CD4-positive, alpha-beta memory T cell (primary cell): ENCODE measurements at places on chromosomes 6 and 20.
A peak's percentile ranks its signal among the peaks of the same experiment; 100 is the strongest.

GRCh38 chr6:49284180-49284579, 178.9 kb downstream of the MMUT start:
- no peak for DNase-seq

DNA sequence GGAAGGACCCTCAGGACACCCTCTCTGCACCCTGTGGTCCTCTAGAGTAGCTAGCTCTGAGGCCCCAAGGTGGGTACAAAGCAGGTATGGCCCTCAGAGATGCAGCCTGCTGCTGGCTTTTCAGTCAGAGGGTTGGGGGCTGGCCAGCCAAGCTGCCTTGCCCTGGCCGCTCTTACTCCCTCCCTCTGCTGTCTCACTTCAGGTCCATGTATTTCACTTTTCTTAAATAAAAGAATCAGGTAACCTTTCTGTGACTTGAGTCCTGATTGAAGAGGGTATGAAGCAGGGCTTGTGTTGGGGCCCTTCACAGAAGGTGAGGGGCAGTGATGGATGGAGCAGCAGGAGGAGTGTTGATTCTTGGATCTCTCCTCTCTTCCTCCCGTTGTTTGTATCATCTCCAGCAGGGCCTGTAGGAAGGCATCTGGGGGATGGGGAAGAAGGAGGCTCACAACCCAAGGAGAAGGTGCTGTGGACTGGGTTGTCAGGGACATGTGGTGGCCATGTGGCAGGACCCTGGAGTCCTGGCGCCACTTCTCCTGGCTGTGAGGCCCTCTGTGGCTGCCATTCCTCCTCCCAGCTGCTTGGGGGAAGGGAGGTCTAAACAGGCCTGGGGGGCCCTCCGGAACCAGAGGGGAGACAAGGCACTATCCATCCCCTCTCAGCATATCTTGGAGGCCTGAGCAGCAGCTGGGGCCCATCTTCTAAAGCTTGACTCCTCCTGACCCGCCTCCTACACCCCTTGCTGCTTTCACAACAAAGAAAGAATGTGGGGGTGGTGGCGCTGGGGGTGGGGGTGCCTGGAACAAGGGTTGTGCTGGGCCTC, 1.1 kb upstream of the PTK7 start:
- no peak for DNase-seq

- no peak for DNase-seq
Measured at GRCh38 chr6:22838345-22838744, 269.0 kb downstream of the HDGFL1 start.

- no peak for DNase-seq
Measured at GRCh38 chr6:152378169-152378568, 259.0 kb downstream of the SYNE1 start.

- peak; percentile 28 for DNase-seq
Measured at GRCh38 chr20:17503301-17504065, 27.7 kb downstream of the BFSP1 start.

DNA sequence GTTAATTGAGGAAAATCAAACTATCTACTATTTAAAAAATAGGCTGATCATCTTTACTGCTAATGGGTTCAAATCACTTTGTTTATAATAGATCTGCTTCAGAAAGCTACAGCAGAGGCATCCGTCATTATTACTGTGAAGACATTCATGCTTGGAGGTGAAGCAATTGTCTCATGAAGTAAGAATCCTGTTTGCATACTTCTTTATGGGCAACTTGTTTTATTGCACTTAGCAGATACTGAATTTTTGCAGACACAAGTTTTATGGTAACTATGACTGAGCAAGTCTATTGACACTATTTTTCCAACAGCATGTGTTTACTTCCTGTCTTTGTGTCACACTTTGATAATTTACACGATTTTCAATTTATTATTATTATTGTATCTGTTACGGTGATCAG, 573.9 kb downstream of the RFPL4B start:
- no peak for DNase-seq

GRCh38 chr6:160174681-160175080, 53.1 kb downstream of the SLC22A1 start:
- no peak for DNase-seq

DNA sequence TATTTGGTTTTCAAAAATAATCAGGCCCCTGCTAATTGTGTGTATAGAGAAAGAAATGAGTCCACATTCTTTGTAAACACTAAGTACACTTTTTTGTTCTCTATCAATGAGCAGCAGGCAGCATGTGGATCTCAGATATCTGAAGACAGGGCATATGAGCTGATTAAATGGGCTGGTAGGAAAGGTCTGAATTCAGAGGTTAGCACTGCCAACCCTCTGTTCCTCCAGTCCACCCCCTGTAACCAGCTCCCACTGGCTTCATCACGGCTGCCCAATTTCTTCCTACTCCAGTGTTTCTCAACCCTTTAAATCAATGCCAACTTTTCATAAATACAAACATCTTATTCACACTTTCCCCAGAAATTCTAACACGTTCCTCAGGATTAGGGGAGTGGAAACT, 128.5 kb downstream of the TPBG start:
- DNase-seq, result no peak

DNA sequence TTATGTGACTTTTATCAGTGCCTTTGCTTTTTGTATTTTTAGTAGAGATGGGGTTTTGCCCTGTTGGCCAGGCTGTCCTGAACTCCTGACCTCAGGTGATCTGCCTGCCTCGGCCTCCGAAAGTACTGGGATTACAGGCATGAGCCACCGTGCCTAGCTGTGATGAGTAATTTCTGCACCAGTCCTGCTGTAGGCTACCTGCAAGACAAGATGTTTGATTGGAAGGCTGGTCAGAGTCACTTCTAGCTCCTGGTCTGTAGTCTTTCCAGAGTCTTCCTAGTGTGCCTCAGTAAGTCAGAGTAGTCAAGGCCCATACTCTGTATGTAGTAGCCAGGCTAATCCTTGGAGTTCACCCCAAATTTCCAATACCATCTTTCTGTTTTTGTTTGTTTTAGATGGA, 8.9 kb downstream of the TIAM2 start:
- DNase-seq, result no peak

GRCh38 chr20:53660078-53660909, 66.7 kb upstream of the ZNF217 start:
- peak; percentile 18 for DNase-seq

GRCh38 chr20:46995561-46996142, 101.0 kb downstream of the EYA2 start:
- no peak for DNase-seq
